Kidney (tissue), 22 donors: ENCODE measurements at places on chromosomes 6 and 20. TPM values are rescaled to one million over a fixed set of nuclear protein-coding genes. Genes with fewer than 3 reads are reported as not detected.

The ZBTB22 gene
- 16.3 TPM for polyA plus RNA-seq

The TFAP2A gene
- polyA plus RNA-seq = 10.1 TPM

The RBPJL gene
- not detected for polyA plus RNA-seq

The HLA-G gene
- polyA plus RNA-seq = 0.37 TPM

The CDSN gene
- not detected for polyA plus RNA-seq

The CYP39A1 gene
- 8.7 TPM for polyA plus RNA-seq

The SPAG4 gene
- polyA plus RNA-seq = 13.1 TPM

The NINL gene
- 23.4 TPM for polyA plus RNA-seq

The VIP gene
- polyA plus RNA-seq = 1.4 TPM

The BTBD3 gene
- polyA plus RNA-seq = 11.6 TPM

The TRIM10 gene
- 1.5 TPM for polyA plus RNA-seq

The HLA-DMB gene
- 45.5 TPM for polyA plus RNA-seq

The CST7 gene
- polyA plus RNA-seq = 1.4 TPM

The CYP24A1 gene
- polyA plus RNA-seq = 15.4 TPM

The DEFB124 gene
- not detected for polyA plus RNA-seq

The DNAH8 gene
- polyA plus RNA-seq = not detected

The TREML2 gene
- polyA plus RNA-seq = not detected

The OR2H2 gene
- polyA plus RNA-seq = not detected

The CCM2L gene
- polyA plus RNA-seq = 9.9 TPM

The NKX2-4 gene
- polyA plus RNA-seq = not detected

The KIF25 gene
- not detected for polyA plus RNA-seq

The TPD52L1 gene
- polyA plus RNA-seq = 91.1 TPM

The C20orf141 gene
- polyA plus RNA-seq = not detected

The TAB2 gene
- 23.2 TPM for polyA plus RNA-seq

The PCSK2 gene
- polyA plus RNA-seq = 0.54 TPM

The TPMT gene
- polyA plus RNA-seq = 67.8 TPM

The SIRPD gene
- polyA plus RNA-seq = not detected

The GPSM3 gene
- polyA plus RNA-seq = 6.2 TPM

The CLVS2 gene
- not detected for polyA plus RNA-seq

The MRAP2 gene
- 4.2 TPM for polyA plus RNA-seq

The CASS4 gene
- polyA plus RNA-seq = 0.22 TPM

The VSX1 gene
- not detected for polyA plus RNA-seq

The SMLR1 gene
- 5.1 TPM for polyA plus RNA-seq

The ETV7 gene
- polyA plus RNA-seq = 0.99 TPM

The HLA-B gene
- polyA plus RNA-seq = 1,348 TPM

The TNXB gene
- polyA plus RNA-seq = 13.3 TPM

The AGPAT4 gene
- polyA plus RNA-seq = 3.3 TPM

The KCNQ5 gene
- polyA plus RNA-seq = not detected

The HUS1B gene
- not detected for polyA plus RNA-seq

The ISM1 gene
- polyA plus RNA-seq = 2.0 TPM

The STX11 gene
- polyA plus RNA-seq = 2.0 TPM

The TBC1D32 gene
- polyA plus RNA-seq = 1.9 TPM

The UBD gene
- polyA plus RNA-seq = 16.9 TPM

The GGTLC1 gene
- polyA plus RNA-seq = not detected

The ROMO1 gene
- 408 TPM for polyA plus RNA-seq

The SLC17A2 gene
- polyA plus RNA-seq = 0.54 TPM

The LY6G6D gene
- not detected for polyA plus RNA-seq

The CUL9 gene
- polyA plus RNA-seq = 34.7 TPM

The PDSS2 gene
- polyA plus RNA-seq = 20.7 TPM

The EFCAB8 gene
- not detected for polyA plus RNA-seq

The TAGAP gene
- 0.45 TPM for polyA plus RNA-seq

The DIDO1 gene
- polyA plus RNA-seq = 23.0 TPM

The TNFRSF6B gene
- polyA plus RNA-seq = 2.4 TPM

The TINAG gene
- 73.0 TPM for polyA plus RNA-seq

The BPIFA1 gene
- polyA plus RNA-seq = not detected
